ENCODE measurements at places on chromosomes 7 and 10. TPM values are rescaled to one million over a fixed set of nuclear protein-coding genes. Genes with fewer than 3 reads are reported as not detected.

DNA sequence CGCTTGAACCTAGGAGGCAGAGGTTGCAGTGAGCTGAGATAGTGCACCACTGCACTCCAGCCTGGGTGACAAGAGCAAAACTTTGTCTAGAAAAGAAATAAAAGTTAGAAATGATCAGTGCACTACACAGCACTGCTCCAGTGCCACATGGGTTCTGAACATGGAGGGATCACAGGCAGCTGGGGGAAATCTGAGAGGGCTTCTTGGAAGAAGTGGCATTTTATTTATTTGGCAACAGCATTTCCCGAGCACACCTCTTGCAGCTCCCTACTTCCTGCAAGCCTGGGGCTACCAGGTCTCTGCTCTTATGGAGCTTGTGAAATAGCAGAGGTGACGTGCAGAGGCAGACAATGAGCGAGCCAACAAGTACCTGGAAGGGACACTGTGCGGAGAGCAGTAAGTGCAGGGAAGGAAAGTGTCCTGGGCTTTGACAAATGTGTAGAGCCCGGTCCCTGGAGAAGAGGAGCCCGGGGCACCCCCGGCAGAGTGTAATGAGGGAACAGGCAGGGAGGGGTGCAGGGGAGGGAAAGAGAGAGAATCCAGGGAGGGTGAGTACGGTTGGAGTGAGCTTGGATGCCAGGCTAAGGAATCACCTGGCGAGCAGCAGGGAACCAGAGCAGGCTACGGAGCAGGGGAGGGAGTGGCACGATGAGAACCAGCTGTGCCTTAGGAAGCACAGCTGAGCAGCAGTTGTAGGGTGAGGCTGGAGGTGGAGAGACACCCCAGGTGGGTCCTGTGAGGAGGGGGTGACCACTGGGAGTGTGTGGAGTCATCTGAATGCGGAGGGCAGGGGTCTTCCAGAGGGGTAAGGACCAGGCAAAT lies 104.6 kb upstream of the CTBP2 start:
- H3K4me1 ChIP-seq = no peaks in the 10 kb centered on the region
- DNase-seq = no peak
- H3K36me3 ChIP-seq = no peaks in the 10 kb centered on the region
- peaks cover 5% of the 10 kb centered on the region for H3K27me3 ChIP-seq

GRCh38 chr10:131971591-131971990 lies 10.1 kb downstream of the BNIP3 start:
- H3K4me3 ChIP-seq = no peak overlapping the region
- H3K27ac ChIP-seq = no peak overlapping the region
- no peaks in the 10 kb centered on the region for H3K27me3 ChIP-seq
- peaks cover 47% of the 10 kb centered on the region for H3K36me3 ChIP-seq
- no peak for DNase-seq
- peaks cover 15% of the 10 kb centered on the region for H3K4me1 ChIP-seq

GRCh38 chr7:101813402-101814019 lies 3.9 kb upstream of the CUX1 start:
- peaks cover 14% of the 10 kb centered on the region for H3K4me1 ChIP-seq
- H3K36me3 ChIP-seq = no peaks in the 10 kb centered on the region
- no peak overlapping the region for H3K27ac ChIP-seq
- H3K4me3 ChIP-seq = no peak overlapping the region
- H3K27me3 ChIP-seq = peaks cover 19% of the 10 kb centered on the region

GRCh38 chr7:36827726-36828703 lies 103.7 kb upstream of the AOAH start:
- H3K4me3 ChIP-seq = no peak overlapping the region
- peak; percentile 53 for DNase-seq
- H3K36me3 ChIP-seq = no peaks in the 10 kb centered on the region
- no peaks in the 10 kb centered on the region for H3K4me1 ChIP-seq
- no peak overlapping the region for H3K27ac ChIP-seq

- no peak for DNase-seq
- H3K27me3 ChIP-seq = no peaks in the 10 kb centered on the region
- no peaks in the 10 kb centered on the region for H3K36me3 ChIP-seq
- no peak overlapping the region for H3K27ac ChIP-seq
Observed at GRCh38 chr7:120984406-120984805, 4.1 kb upstream of the CPED1 start.

GRCh38 chr7:108254259-108254658 lies 124.1 kb upstream of the LAMB4 start:
- H3K4me1 ChIP-seq = no peaks in the 10 kb centered on the region
- no peak overlapping the region for H3K27ac ChIP-seq
- DNase-seq = no peak

The SBDS gene
- total RNA-seq = 172 TPM

The NEUROG3 gene
- total RNA-seq = not detected

The C10orf105 gene
- total RNA-seq = 0.09 TPM

The CHAT gene
- total RNA-seq = not detected

Measured in muscle of leg (tissue), 16 donors.